ENCODE measurements at places on chromosomes 13 and 19.

GRCh38 chr13:39779337-39780265 is 124.1 kb downstream of the COG6 start:
- DNase-seq: no peak

DNA sequence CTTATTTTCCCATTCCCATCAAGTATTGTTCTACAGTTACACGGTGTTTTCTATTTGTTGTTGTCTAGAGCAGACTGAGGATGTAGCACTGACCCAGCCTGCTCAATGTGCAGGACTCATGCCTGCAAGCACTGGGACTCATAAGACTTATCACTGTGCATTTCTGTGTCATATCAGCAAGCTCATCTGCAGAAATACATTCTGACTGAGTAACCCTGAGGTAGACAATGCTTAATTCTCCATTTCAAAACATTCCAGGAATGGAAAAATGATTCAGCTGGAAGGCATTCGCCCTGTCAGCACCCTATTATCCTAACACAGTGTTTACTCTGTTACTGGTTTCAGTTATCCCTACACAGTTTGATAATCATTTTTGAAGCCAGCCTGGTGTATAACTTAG is 2506.4 kb downstream of the PCDH9 start:
- no peak for DNase-seq

- peak; percentile 53 for DNase-seq
These were observed 11.6 kb upstream of the JUND start for GRCh38 chr19:18292810-18293641.

- no peak for DNase-seq
These were observed 800 bp downstream of the ELL start for GRCh38 chr19:18520848-18521691.

- DNase-seq: no peak
These were observed 125.8 kb upstream of the C1QTNF9B start for GRCh38 chr13:24023073-24023472.

- no peak for DNase-seq
These were observed 533.4 kb upstream of the NBEA start for GRCh38 chr13:34408640-34409039.

DNA sequence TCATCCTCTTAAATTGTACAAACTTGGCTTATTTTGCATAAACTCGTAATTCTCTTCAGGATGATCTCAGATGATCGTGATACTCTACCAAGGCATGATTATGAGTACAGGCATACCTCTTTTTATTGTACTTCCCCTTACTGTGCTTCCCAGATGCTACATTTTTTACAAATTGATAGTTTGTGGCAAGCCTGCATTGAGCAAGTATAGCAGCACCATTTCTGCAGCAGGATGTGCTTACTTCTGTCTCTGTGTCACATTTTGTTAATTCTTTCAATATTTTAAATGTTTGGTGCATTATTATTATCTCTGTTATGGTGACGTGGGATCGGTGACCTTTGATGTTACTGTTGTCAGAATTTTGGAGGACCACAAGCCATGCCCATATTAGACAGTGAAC is 752.3 kb downstream of the PCDH9 start:
- no peak for DNase-seq

DNA sequence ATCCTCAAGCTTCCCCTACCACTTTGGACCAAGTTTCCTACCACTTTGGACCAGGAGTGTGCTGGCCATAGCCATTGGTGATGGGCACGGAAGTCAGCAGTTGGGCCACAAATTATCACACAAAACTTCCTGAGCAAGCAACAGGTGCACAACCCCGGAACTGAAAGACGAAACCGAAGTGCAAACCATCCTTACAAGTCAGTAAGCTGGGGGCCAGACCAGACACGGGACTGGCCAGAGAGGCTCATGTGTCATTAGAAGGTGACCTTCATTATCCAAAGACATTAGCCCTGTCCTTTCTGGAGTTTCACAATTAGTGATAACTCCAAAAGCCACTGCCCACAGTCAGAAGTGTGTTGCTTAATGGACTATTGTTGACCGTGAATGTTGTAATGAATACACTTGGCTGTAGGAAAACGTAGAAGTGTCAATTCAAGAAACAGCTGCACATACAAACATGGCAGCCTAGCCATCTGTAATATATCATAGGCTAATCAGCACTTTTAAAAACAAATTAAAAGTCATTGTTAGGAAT is 244.1 kb upstream of the IRS2 start:
- DNase-seq: no peak

DNA sequence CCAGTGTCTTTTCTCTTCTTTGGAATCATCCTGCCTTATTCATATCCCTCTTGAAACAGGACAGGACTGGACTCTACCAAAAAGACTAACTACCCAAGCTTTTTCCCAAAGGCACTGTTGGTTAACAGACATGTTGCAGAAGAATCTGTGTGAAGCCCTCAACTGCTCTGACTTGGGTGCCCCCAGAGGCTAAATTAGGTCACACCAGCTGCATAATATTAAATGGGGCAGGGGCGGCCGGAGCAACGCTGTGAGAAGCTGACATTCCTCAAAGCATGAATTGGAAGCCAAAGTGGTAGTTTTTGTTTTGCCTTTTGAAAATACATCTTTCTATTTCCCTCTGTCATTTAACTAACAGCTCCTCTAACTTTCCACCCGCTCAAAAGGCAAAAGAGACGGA is 185.9 kb downstream of the LHFPL6 start:
- no peak for DNase-seq

DNA sequence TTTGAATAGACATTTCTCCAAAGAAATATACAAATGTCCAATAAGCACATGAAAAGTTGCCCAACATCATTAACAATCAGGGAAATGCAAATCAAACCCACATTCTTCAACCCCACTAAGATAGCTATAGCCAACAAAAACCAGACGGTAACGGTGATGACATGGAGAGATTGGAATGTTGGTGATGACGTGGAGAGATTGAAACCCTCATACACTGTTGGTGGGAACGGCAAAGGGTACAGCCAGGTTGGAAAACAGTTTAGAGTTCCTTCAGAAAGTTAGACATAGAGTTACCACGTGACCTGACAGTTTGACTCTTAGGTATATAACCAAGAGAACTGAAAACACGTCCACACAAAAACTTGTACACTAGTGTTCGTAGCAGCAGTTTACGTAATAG is 48.1 kb downstream of the TNFRSF19 start:
- DNase-seq: no peak

GRCh38 chr13:81987159-81987558 is 1646.2 kb upstream of the SPRY2 start:
- no peak for DNase-seq

GRCh38 chr19:6413291-6413690 is 11.3 kb downstream of the KHSRP start:
- DNase-seq: no peak

- no peak for DNase-seq
These were observed 88.2 kb downstream of the RBM26 start for GRCh38 chr13:79317856-79318255.

GRCh38 chr13:36764957-36765356 is 54.1 kb upstream of the RFXAP start:
- no peak for DNase-seq

DNA sequence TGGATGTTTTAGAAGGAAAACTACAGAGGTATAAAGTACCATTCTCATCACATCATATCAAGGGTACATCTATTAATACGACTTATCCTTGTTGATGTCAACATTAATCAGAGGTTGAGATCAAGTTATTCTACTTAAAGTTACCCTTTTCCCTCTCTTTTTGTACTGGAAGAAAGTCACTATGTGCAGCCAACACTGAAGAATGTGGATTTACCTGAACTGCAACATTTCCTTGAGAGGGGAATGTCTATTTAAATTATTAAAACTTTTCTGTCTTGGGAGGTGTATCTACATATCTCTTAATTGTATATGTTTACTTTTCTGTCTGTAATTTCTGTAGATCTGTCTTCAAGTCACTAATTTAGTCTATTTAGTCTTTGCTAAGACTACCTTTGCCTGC is 2.5 kb upstream of the FBXL3 start:
- no peak for DNase-seq

- DNase-seq: no peak
These were observed 7.8 kb downstream of the GPR183 start for GRCh38 chr13:99299256-99299919.

- no peak for DNase-seq
These were observed 90.5 kb upstream of the AKAP11 start for GRCh38 chr13:42181381-42181953.

- DNase-seq: no peak
These were observed 83.1 kb downstream of the TNFSF13B start for GRCh38 chr13:108352599-108352998.

DNA sequence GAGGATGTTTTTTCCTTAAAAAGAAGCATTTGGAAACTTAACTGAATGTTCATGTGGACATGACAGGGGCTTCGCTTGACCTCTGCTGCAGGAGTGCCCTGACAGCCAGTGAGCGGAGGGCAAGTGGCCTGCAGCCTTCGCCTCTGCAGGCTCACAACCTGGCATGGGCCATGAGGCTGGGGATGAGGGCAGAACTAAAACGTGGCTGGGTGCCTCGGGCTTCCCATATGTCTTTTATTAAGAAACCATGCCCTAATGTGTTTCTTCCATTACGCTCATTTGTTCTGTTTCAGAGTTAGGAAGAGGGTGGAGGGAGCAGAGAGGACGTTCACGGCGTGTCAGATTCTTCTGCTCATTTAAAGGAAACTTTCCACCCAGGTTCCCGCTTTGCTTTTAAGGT is 2.9 kb downstream of the ARHGEF7 start:
- no peak for DNase-seq

- no peak for DNase-seq
These were observed 59.6 kb upstream of the NPAS1 start for GRCh38 chr19:46959894-46960556.

- DNase-seq: no peak
These were observed 143.5 kb downstream of the DCT start for GRCh38 chr13:94335761-94336526.

DNA sequence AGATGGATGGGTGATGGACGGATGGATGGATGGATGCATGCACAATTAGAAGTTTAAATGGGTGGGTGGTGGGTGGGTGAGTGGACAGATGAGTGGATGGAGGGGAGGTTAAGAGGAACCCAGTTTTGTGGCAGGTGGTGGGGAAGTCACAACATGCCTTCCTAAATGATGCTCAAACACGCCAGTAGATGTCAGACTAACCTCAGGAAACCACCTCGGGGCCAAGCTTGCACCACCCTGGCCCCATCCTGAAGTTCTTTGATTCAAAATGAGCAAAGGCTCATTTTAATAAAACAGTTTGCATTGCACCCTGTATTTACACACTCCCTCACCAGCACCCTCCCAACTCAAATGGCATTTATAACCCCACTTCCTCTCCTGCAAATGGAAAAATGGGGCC is 91.4 kb upstream of the CACNA1A start:
- peak; percentile 86 for DNase-seq

- no peak for DNase-seq
These were observed 125.6 kb downstream of the SPRY2 start for GRCh38 chr13:80215368-80215767.

DNA sequence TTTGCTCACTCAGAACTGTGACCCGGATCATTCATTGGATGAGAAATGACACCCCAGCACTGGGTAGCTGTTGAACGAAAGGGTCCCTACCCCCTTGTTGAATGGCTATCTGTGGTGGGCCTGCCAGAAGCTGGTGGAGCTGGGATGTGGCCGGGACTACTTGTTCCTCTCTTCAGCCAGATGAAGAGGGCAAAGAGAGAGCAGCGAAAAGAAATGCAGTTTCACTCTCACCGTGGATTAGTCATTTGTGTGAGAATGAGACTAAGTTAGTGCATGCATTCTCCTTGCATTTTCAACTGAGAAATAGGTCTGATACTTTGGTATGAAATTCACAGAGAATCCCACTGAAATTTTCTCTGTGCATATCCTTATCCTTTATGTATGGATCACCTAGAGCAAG is 553.1 kb downstream of the IRS2 start:
- no peak for DNase-seq

- DNase-seq: no peak
These were observed 12.2 kb downstream of the RHPN2 start for GRCh38 chr19:33052352-33052972.

DNA sequence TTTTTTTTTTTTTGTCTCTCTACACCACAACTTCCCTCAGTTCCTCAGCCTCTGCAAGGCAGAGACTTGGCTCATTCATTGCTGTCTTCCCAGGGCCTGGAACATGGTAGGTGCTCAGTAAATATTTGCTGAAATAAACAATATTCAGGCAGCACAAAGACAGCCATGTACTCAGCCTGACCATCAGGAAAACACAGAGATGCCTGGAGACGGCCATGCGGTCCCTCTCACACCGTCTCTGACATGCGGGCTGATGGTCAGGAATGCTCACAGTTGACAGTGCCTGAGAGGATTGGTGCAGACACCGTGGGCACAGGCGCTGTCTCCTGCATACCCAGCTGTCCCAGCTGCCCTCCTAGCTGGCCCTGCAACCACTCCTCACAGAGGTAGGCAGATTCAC is 924 bp downstream of the PRAM1 start:
- DNase-seq: no peak

GRCh38 chr19:14411161-14411937 is 7.8 kb downstream of the DDX39A start:
- peak; percentile 8 for DNase-seq

GRCh38 chr13:23770973-23771372 is 118.2 kb downstream of the MIPEP start:
- no peak for DNase-seq

GRCh38 chr13:39887387-39887786 is 231.9 kb downstream of the COG6 start:
- no peak for DNase-seq

- DNase-seq: no peak
These were observed 4.8 kb downstream of the SYNGR4 start for GRCh38 chr19:48368936-48369335.

GRCh38 chr19:57096685-57097361 is 23.0 kb upstream of the USP29 start:
- no peak for DNase-seq

GRCh38 chr13:51826606-51827005 is 18.4 kb downstream of the TMEM272 start:
- no peak for DNase-seq

GRCh38 chr19:57934820-57935665 is at the start of gene ZNF418:
Gene ZNF418 (minus strand): TSS chr19:57935402. CDS start chr19:57933822, 1,580 bp downstream.
- peak; percentile 39 for DNase-seq

GRCh38 chr13:113670541-113670940 is 3.5 kb downstream of the GRK1 start:
- DNase-seq: no peak

GRCh38 chr13:103188713-103189326 is 122.6 kb upstream of the SLC10A2 start:
- DNase-seq: peak; percentile 24

DNA sequence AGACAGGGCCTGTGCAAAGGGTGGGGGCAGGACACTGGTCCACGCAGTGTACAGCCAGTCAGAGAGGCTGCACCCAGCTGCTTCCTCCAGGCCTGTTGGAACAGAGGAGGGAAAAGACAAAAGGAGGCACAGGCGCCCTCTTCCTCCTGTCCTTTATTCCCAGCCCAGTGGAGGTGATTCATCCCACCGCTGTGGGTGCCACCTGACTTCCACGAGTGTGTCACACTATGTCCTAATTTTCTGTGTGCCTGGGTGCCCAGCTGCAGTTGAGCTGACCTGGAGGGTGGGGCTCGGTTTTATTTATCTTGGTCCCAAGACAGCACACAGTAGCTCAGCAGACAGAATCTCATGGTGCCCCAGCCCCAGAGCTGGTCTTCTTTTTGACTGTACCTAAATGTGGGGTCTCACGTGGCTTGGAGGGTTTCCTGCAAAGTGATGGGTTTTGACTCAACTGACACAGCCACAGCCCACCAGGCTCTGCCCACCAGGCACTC is 9.0 kb downstream of the EPS15L1 start:
- DNase-seq: no peak

GRCh38 chr13:79011179-79011578 is 352.2 kb upstream of the OBI1 start:
- DNase-seq: no peak

Measured in GM10248 (cell line).